ENCODE measurements at places on chromosomes 2 and 18.

- DNase-seq = no peak
These were observed 596.6 kb upstream of the GYPC start for GRCh38 chr2:126059379-126059778.

DNA sequence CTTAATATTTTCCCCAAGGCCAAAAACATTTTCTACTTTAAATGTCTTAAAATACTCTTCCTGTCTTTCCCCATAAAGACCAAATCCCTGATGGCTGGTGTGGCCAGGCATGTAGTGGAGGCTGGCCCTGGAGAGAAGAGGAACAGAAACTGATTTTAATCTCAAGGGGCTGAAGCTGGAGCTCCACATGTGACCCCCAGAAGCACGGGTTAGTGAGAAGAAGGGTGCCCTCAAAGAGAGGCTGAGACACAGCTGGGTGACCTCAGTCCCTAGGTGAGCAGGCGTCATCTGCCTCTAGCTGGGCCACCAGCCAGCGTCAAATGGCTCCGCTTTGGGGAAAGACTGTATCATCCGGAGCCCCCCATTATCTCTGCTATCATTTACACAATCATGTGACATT is 19.3 kb upstream of the TMEM18 start:
- no peak for DNase-seq

DNA sequence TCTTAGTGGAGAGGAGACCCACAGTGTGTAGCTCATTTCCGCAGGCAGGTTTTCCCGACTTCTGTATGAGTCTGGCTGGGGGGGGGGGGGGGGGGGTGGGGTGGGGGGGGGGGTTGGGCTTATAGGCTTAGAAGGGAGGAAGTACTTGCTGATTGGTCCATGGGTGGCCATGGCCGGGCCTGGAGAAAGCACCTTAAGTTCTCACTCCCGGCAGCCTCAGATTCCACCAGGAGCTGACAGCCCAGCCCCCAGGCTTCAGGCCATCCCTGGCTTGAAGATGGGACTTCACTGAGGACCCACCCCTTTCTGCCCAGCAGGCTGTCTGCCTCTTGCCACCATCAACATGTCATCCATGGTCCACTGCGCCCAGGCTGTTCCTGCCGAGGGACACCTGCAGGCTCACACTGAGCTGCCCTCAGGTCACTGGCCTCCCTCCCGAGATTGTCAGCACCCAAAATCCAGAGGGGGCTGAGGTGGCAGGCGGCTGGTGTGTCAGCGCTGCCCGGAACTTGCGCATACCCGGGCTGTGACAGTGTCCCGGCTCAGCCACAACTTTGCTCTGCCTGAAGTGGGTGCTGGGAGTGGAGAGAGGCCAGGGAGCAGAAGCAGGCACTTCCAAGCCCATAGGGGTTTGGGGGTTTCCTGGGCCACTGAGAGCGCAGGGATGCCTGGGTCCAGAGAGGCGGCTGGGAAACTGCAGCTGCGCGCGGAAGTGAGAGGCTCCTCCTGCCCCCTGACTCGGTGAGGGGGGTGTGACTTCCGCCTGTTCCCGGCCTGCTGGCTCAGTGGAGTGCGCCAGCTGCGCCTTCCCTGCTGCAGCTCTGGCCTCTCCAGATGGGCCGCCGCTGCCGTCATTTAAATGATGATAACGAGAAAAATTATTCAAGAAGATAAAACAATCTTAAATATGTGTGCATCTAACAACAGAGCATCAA is 256.1 kb downstream of the RPRM start:
- no peak for DNase-seq

- DNase-seq = no peak
These were observed 14.9 kb upstream of the LCT start for GRCh38 chr2:135851858-135852257.

DNA sequence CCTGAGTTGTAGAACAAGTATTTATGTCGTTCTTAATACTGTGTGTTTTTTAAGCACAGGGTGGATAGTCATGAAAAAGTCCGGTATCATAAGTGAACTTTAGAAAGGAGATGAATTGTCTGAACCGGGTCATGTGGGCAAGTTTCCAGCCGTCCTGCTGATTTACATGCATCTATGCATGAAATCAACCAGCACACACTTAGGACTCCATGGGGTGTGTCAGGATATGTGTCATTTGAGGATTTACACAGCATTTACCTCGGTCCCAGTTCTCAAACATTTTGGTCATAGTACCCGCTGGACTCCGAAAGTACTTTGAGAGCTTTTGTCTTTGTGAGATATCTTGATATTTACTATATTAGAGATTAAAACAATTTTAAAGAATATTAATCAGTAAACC is 47.5 kb upstream of the TWSG1 start:
- no peak for DNase-seq
